ENCODE measurements at places on chromosomes 4 and X.
A peak's percentile ranks its signal among the peaks of the same experiment; 100 is the strongest.

- DNase-seq: no peak
Measured at GRCh38 chr4:528835-529234, 29.8 kb downstream of the PIGG start.

DNA sequence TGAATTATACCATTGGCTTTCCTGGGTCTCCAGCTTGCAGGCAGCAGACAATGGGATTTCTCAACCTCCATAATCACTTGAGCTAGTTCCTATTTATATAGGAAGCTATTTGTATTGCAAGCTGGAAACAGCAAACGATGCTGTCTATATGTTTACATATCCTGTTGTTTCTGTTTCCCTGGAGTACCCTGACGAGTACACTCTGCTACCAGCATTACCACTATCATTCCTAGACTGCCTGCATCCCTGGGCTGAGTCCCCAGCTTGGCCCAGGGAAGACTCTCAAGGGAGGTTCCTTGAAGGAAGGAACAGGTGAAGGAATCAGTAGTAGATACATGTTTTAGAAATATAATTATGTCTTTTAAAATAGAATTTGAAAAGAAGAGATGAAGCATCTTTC lies 81.4 kb downstream of the EVC2 start:
- no peak for DNase-seq

DNA sequence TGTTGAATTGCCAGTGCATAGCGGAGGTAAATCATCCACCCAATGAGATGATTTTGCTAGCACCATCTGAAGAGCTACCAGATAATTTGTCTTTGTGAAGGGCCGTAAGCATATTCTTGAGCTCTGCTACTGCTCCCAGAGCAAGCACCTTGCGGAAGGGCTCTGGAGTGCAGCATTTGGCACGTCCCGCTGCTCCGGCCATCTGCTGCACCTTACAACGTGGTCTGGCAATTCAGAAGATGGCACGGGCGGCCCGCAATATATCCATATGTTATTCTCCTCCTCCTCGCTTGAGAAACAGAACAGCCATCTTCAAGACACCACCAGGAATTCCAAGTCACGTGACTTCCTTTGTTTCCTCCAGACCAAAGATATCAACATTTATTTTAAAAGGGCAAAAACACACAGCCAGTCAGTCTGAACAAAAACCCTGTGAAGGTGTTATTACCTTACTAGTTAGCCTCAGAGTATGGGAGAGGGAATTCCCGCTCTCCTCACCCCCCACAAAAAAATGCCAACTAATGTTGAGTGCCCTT lies 1095.7 kb upstream of the TENM3 start:
- DNase-seq: no peak

DNA sequence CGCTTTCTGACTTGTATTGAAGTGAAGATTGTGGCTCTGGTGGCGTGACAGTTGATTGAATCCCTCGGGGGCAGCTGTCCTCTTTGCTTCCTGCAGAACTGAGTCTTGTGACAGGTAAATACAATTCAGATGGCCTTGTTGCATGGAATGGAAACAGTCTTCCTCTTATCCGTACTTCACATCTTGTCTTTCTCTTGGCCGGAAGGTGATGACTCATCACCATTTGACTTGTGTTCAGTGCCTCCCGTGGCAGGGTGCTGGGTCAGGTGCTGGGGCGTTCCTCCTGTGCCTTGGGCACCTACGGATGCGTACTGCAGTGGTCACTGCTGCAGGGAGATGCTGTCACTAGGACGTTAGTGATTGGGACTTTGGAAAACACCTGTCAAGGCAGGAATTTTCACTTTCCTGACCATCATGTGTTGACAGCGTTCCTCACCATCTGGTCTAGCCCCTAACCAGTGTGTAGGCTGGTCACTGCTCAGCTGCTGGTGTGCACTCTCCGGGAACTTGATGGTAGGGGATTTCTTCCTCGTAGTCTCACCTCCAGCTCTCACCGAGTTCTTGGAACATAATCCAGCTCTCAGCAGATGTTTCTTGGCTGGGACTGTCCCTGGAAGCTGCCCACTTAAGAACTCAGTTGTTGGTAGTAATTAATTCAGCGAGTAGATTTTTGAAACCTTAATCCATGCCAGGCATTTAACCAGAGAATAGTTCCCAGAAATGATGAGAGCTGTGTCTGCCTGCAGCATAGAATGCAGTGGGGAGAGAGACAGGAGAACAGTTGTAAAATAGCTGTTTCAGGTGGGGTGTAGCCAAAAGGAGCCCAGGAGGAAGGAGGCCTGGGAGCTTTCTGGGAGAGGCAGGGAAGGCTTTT lies 7.2 kb downstream of the TBC1D14 start:
- peak; percentile 62 for DNase-seq

- no peak for DNase-seq
Measured at GRCh38 chrX:47373198-47373597, 2.8 kb downstream of the ZNF157 start.

GRCh38 chr4:126242679-126243390 lies 928.1 kb downstream of the FAT4 start:
- no peak for DNase-seq

DNA sequence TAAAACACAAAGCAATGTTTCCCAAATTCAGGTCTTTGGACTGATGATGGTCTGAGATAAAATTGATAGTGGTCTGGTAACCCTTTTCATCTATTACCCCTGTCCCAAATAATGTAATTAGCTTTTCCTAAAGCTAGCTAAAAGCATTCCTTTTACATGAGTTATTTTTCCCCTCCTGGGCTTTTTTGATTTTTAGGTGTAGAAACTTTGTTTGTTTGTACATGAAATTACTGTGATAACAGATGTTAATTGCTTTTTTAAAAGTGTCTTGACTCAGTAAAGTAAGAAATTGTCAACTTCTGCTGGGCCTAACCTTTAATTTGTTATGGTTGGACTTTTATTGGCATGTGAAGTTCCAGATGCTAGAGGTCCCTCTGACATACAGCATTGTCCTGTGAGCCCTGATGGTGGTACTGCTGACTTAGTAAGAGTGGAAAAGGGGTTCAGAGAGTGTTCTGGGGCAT lies 145.5 kb downstream of the ARHGAP10 start:
- no peak for DNase-seq

GRCh38 chrX:9055354-9055753 lies 21.4 kb upstream of the FAM9B start:
- no peak for DNase-seq

Measured in activated CD4-positive, alpha-beta T cell treated with anti-CD3 and anti-CD28 coated beads for 4 hours (primary cell).